ENCODE measurements at places on chromosomes 3 and 15.
A peak's percentile ranks its signal among the peaks of the same experiment; 100 is the strongest.

DNA sequence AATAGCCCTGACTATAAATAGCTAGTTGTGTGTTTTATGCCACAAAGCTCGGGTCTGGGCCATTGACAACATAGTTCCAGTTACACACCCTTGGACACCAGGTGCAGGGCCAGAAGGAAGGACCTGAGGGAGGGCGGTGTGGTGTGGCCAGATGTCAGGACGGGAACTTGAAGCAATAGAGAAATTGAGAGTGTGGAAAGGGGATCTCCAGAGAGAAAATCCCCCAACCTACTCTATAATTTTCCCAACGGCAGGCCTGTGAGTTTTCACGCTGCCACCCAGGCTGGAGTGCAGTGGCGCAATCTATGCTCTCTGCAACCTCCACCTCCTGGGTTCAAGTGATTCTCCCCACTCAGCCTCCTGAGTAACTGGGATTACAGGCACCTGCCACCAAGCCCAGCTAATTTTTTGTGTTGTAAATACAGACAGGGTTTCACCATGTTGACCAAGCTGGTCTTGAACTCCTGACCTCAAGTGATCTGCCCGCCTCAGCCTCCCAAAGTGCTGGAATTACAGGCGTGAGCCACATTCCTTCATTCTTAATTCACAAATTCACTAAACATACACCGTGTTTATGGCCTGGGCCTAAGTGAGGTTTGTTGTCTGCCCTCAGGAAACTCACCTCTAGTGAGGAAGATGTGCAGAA, 70.8 kb upstream of the KLF13 start:
- no peak for DNase-seq

GRCh38 chr3:71428841-71429596, 154.5 kb downstream of the FOXP1 start:
- DNase-seq, result no peak

- no peak for DNase-seq
Measured at GRCh38 chr3:64827431-64827830, 139.6 kb upstream of the ADAMTS9 start.

DNA sequence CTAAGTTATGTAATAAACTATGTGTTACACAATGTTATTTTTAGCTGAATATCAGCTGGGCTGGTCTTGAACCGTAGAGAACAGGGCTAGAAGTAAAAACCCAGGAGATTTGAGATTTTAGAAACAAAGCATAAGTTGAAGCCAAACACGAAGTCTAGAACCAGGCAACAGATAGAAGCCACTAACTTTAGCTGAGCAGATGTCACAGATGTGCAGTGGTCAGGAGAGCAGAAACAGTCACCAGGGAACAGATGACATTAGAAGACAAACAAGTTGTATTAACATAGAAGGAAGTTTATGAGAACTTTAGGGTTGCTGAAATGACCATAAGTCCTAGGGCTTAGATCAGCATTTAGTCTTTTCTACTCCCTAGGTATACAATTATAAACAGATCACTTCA, 731.0 kb downstream of the ZNF385D start:
- no peak for DNase-seq

GRCh38 chr15:29773816-29774215, 48.5 kb downstream of the TJP1 start:
- DNase-seq, result no peak

- no peak for DNase-seq
Measured at GRCh38 chr3:123343296-123344174, 105.4 kb downstream of the ADCY5 start.

GRCh38 chr3:55888282-55888885, 401.3 kb upstream of the WNT5A start:
- no peak for DNase-seq

DNA sequence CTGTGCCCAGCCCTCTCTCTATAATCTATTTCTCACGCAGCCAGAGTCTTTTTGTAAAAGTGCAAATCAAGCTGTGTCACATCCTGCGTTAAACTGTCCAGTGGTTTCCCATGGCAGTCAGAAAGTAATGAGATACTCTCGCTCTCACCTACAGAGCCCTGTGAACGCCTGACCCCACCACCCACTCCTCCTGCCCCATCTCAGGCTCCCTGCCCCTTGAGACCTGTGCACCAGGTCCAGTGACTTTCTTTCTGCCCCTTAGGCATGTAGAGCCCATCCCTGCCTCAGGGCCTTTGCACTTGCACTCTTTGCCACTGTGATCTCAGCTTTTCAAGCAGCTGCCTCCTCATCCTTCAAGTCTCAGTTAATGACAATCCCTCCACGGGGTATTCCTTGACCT, 58.3 kb upstream of the RASGRP1 start:
- no peak for DNase-seq

DNA sequence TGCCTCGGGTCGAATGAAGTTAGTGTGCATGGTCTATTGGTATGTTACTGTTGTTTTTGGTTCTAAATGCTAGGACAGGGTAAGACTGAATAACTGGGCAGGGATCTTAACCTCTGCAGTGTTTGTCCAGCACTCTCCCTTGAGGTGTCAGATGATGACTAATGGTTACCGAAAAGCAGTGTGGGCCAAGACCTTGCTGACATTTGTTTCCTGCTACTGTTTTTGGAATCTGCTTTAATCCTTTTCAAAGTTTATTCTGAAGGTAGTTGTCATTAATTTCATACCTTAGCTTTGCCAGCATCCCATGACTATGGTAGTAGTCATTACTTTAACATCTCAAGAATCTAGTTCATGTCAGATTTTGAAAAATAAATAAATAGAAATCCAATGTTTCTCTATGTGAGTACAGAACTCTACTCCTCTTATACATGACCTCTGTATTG, 117.0 kb downstream of the P3H2 start:
- DNase-seq, result peak; percentile 12

GRCh38 chr3:4409971-4410573, 57.0 kb downstream of the SUMF1 start:
- no peak for DNase-seq

GRCh38 chr3:67564973-67565372, 89.4 kb downstream of the SUCLG2 start:
- no peak for DNase-seq

- no peak for DNase-seq
Measured at GRCh38 chr15:44414001-44414400, 13.4 kb upstream of the CTDSPL2 start.

- DNase-seq, result no peak
Measured at GRCh38 chr15:66089049-66089448, 164.5 kb downstream of the MEGF11 start.

DNA sequence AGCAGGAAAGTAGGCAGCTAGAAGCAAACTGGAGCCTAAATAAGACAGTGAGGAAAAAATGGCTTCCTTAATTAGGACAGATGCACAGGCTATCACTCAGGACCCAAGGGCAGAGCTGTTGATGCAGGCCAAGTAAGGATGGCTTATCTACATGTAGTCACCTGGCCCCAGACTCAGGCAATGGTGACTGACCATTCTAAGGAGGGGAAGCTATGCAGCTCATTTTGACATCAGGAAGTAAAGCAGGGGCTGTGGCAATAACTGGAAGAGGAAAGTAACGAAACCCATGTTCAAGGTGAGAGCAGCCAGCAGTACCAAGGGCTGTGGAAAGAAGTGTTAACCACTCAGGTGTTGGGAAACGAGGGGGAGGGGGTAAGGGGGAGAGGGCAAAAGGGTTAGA, 16.2 kb downstream of the ACAD11 start:
- no peak for DNase-seq

- DNase-seq, result no peak
Measured at GRCh38 chr3:130828948-130829947, 64.6 kb upstream of the ATP2C1 start.

- DNase-seq, result peak; percentile 30
Measured at GRCh38 chr3:149473357-149474249, 894 bp upstream of the TM4SF4 start.

GRCh38 chr15:51992953-51993352, 21.4 kb upstream of the LEO1 start:
- DNase-seq, result no peak

GRCh38 chr15:34241376-34242330, 16.8 kb downstream of the EMC4 start:
- no peak for DNase-seq

- DNase-seq, result no peak
Measured at GRCh38 chr3:52084216-52084945, 28.0 kb upstream of the DUSP7 start.

GRCh38 chr3:110684466-110684865, 387.1 kb upstream of the NECTIN3 start:
- DNase-seq, result no peak

DNA sequence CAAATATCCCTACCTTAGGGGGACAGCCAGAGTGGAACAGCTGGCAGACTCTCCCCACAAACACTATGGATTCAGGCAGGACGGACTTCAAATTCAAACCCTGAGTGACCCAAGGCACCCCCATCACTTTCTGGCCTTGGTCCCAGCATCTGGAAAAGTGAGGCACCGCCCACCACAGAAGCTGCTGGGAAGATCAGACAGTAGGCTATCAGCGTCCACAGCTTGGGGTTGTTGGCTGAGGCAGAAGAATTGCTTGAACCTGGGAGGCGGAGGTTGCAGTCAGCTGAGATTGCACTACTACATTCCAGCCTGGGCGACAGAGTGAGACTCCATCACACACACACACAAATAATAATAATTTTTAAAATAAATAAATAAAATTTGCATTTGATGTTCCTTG, 8.5 kb downstream of the PFKFB4 start:
- no peak for DNase-seq

DNA sequence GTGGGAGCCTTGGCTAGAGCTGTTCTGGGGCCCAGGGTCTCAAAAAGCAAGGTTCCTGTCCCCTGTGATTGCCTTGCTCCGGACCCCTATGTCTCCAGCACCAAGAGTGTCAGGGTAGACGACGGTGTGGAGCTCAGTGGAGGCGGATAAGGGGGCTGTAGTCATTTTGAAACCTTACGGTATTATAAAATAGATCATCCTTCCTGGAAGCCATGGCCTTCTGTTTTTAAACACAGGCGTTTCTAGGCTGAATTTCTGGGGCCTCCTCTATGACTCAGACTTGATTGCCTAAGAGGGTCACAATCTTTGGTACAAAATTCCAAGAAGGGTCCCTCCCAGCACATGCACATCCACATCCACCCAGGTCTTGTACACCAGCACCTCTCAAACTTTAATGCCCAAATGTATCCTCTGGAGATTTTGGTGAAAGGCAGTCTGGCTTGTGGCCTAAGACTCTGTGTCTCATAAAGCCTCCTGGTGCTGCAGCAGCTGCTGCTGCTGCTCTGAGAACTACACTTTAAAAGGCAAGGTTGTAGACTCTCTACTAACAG, 70.5 kb upstream of the XCR1 start:
- no peak for DNase-seq

- peak; percentile 42 for DNase-seq
Measured at GRCh38 chr3:141011232-141011996, 39.7 kb upstream of the SPSB4 start.

- peak; percentile 16 for DNase-seq
Measured at GRCh38 chr15:52100807-52101442, 11.7 kb downstream of the BCL2L10 start.

DNA sequence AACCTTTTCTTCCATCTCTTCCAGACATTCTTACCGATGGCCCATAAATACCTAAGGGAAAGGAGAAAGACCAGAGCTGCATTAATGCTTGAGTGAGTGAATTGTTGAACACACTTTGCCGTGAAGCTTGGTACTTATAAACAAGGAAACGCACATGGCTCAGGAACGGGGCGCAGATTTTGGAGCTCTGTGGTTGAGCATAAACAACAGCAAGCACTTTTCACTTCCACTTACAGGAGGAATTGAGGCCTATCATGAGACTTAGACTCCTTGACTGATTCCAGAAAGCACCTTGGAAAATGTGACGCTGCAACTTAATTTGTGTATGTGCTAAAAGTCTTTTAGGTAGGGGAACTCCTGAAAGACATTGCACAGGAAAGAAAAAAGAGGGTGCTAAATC, 197.5 kb upstream of the FEZF2 start:
- DNase-seq, result no peak

DNA sequence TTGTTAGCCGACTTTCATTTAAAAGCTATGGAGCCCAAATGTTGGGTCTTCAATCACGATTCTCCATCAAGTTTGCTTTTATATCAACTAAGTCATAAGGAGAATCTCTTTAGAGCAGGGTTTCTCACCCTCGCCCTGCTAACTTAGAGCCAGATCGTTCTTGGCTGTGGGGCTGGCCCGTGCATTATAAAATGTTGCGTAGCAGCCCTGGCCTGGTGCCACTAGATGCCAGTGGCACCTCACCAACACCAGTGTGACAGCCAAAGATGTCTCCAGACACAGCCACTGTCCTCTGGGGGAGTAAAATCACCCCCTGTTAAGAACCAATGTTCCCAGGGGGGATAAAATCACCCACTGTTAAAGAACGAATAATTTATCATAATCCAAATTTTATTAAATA, 226.1 kb downstream of the OCA2 start:
- no peak for DNase-seq

GRCh38 chr15:101308604-101309435, 13.8 kb upstream of the SNRPA1 start:
- DNase-seq, result no peak

GRCh38 chr3:168124791-168125190, 29.1 kb upstream of the GOLIM4 start:
- DNase-seq, result no peak

- DNase-seq, result no peak
Measured at GRCh38 chr3:147699175-147699838, 290.1 kb downstream of the ZIC1 start.

DNA sequence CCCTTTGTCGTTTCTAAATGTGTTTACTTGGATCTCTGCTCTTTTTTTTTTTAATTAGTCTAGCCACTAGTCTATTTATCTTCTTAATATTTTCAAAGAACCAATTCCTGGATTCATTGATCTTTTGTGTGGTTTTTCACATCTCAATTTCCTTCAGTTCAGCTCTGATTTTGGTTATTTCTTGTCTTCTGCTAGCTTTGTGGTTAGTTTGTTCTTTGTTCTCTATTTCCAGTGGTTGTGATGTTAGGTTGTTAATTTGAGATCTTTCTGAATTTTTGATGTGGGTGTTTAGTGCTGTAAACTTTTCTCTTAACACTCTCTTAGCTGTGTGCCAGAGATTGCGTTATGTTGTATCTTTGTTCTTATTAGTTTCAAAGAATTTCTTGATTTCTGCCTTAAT, 446.1 kb downstream of the CNTN4 start:
- DNase-seq, result no peak

GRCh38 chr3:24137334-24137733, 192.2 kb downstream of the NR1D2 start:
- no peak for DNase-seq

DNA sequence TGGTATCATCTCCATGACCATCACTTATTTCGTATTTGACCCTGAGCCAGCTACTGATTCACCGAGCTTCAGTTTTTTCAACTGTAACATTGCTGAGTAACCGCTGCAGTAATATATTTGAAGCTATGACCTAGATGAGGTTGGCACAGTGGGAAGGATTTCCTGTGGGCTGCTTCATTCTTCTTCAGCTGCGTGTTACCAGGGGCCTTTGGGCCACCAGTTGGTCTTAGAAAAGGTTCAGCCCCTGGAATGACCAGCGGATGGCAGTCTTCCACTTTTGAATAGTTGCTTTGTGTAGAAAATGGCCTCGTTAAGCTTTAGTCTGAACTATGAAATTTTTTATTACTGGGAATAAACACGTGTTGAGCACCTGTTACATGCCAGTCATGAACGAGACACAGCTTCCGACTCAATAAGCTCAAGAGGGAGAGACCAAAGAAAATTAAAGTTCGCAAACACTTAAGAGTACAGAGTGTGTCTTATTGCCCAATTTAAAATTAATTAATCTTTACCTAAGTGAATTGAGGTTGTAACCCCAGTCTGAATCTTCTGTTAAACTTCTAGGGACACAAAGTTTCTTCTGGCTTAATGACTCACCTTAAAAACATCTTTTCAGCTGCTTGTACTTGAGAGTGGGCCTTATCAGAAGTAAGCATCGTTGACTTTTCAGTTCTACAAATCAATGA, 57.6 kb upstream of the NR2E3 start:
- DNase-seq, result peak; percentile 54

Data from GOT3 (cell line).